ENCODE measurements at places on chromosomes 12 and 14.

DNA sequence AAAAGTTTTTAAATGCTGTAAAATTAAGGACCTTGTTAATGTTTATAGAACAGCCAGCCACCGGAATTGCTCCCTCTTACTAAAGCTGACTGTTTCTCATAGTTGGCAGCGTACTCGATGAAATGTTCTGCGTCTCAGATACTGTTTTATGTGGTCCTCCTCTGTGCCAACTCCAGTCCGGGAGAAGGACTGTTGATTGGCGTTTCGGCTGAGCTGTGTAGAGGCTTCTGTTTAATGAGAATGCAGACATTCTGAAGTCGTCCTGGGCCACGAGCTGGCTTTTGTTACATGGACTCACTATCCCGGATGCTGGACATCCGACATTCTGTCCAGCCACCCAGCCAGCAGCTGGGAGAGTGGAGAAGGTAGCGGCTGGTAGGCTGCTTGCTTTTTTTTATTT, 75.4 kb downstream of the WDR20 start:
- DNase-seq: no peak

DNA sequence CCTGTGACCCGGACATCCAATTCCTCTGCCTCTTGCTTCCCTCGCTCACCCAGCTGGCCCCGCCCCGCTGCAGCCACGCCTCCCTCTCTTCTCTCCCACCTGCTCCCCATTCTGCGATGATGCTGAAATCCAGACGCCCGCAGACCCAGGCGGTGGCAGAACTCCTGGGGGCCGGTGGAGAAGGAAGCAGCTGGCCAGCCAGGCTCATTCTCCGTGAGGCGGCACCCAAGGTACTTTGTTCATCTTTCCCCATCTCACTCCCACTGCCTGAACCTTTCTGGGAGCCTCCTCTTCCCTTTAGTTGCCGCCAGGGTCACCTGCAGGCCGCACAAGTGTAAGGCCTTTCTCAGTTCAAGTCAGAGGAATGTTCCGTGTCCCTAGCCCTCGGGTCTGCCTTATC, 35.7 kb downstream of the FOXN4 start:
- no peak for DNase-seq

GRCh38 chr12:52581066-52581465, 7.4 kb upstream of the KRT74 start:
- no peak for DNase-seq

DNA sequence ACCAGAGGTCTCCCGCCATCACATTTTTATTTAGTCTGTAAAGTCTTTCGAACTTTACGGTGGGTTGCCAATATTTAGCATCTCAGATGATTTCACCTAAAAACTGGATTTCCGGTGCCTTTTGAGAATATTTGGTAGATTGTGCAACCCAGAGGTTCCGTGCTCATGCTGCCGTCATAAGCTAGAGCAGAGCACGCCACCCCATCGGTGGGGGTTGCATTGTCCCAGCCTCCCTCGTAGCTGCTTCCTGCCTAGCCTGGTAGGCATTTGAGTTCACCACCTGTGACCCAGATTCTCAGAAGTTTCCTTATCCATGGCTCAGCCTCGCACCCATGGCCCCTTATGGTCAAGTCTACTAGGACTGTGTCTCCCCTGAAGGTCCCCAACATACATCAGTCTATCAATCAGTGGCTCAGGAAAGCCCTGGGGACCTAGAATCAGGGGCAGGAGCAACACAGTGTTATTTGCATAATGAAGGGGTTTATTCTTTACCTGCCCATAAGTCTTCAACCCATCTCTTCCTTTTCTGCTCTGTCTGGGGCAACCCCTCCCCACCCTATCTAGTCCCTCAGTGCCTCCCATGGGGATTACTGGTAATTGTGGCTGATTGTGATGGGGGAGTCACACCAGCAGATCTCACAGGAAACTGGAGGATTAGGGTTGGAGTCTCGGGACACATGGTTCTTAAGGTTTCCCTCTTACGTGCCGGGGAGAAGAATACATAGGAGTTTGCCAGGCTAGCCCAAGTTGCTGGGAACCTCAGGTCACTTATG, 152.3 kb downstream of the PHETA1 start:
- DNase-seq: no peak

DNA sequence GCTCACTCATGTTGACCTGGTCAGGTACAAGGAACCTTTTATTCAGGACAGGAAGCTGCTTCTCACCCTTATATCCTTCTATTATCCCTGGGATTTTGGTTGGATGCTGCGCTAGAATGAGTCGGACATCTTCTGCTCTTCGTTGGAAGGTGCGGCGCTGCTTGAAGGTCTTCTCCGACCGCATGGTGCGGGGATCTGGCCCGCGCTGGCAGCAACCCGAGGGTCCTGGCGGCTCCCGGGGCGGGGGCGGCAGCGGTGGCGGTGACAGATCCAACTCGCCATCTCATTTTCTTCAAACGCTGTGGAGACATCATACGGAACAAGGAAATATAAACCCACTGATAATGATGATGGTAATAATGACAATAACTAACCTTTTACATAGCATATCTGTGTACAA, 126.3 kb downstream of the ATXN7L3B start:
- DNase-seq: no peak

DNA sequence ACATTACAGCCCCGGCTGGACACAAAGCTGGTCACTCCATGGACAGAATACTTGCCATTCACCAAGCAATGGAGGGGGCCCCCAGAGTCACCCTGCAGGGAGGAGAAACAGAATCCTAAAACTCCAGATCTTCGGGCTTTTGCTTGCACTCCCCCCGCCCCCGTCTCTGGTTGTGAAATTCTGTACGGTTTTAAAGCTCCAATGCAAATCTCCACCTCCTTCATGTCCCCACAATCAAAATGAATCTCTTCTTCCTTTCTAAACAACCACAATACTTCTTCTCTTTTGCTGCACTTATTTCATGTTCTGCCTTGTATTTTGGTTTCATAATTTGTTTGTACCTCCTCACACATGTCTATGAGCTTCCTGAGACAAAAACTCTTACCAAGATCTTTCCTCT, 5.8 kb upstream of the BIN2 start:
- DNase-seq: peak; percentile 24

GRCh38 chr12:106152334-106152733, 13.6 kb upstream of the NUAK1 start:
- DNase-seq: no peak

DNA sequence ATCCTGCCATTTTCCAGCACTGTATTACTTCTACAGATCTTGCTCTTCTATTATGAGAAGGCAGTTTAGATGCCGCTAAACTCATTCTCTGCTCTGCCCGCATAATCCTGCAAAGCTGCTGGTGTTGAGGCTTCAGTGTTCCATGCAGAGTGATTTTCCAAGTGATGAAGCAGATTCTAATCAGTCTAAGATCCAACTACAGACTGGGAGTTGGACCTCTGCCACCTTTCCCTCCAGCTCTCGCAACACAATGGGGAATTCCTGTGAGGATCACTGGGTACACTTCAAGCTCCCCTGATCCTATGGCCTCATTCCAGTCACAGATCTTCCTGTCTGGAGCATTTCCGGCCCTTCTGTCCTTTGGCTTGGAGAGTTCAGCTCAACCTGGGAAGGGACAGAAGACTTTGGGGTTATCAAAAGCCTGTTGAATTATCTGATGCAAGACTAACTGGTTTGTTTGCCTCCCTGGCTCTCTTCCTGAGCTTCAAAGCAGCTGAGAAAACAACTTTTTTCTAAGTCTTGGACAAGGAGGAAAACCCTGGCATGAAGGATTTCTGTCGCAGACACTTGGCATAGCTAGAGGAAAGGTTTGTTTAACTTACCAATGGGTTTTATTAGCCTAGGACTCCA, 333.9 kb downstream of the ZFP36L1 start:
- DNase-seq: no peak

GRCh38 chr14:77359626-77360025, 17.3 kb downstream of the TMED8 start:
- no peak for DNase-seq

DNA sequence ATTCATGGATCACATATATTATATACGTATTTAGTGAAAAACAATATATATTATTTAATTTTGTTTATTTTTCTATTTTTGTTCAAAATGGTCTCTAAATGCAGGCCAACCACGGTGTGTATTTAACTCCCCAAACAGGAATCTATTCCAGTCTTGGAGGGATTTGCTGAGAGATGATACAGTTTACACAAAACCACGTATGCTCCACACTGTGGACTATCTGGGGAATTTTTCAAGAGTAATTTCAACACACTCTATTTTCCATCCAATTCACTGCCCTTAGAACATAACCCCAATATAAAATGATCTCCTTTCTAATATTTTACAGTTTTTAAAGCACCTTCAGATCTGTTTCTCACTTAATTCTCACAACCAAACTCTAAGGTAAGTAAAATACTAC, 15.3 kb downstream of the EML1 start:
- DNase-seq: no peak

GRCh38 chr14:68982581-68982980, 3.5 kb upstream of the ACTN1 start:
- DNase-seq: no peak

- no peak for DNase-seq
These were observed 93.8 kb downstream of the STXBP6 start for GRCh38 chr14:24956104-24956503.

- DNase-seq: no peak
These were observed 12.2 kb upstream of the CATSPERB start for GRCh38 chr14:91744068-91744480.

- no peak for DNase-seq
These were observed 21.6 kb downstream of the TMTC2 start for GRCh38 chr12:82708061-82708879.

DNA sequence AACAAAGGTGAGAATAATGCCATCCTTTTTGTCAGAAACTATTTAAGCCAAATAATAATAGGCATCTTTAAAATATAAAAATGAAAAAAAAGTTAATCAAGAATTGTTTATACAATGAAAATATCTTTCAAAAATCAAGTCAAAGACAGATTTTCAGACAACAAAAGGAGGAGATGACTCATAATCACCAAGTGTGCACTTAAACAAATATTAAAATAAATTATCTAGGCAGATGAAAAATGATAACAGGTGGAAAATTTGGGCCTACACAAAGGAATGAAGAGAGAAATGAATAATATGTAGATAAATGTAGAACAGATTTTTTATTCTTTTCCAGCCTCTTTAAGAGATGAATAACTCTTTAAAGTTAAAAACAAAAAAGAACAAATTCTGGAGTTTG, 250.0 kb upstream of the PLEKHG7 start:
- DNase-seq: no peak

GRCh38 chr12:116717466-116718437, 20.1 kb downstream of the SPRING1 start:
- no peak for DNase-seq

DNA sequence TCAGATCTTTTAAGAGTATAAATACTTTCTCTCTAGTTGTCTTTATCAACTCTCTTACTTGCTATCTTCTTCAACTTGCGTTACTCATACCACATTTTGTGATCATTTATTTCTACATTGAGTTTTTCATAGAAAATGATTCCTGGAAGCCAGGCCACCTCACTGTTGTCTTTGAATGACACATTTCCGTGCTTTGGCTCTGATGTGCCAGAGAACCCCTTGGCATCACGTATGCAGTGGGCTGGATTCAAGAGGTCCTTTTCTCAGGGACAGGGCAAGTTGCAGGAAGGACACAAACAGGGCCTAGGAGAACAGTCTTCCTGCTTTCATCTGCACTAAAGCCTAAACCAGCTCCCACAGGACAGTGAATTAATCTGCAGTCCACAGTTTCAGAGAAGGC, 70.3 kb upstream of the PYGL start:
- DNase-seq: no peak

DNA sequence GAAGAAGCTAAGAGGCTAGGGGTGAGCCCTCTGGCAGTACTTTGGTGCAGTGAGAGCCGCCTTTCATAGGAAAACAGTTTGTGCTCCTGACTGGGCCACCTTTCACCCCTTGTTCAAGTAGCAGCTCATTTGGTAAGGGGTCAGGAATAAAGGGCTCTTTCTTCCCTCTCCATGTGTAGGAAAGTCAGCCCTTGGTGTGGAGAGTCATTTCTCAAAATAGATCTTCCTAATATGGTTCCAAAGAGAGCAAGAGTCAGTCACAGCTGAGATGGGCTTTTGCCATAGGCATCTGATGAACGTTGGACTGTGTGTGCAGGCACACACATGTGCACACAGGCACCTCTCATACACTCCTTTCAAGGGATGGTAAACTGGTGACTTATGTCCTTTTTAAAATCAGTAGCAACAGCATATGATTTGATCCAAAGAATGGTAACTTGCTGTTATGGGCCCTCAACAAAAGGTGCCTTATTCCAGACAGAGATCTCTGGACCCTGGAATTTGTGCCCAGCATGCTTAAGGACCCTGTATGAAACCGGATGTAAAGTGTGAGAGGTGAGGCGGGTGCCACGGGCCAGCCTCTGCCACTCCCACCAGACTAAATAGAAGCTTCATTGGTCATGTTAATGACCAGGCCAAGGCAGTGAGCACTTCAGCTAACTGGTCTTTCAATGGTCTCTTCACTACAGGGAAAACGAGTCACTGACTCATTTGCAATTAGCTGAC, 16.7 kb upstream of the RIC8B start:
- DNase-seq: no peak

GRCh38 chr12:81136519-81136918, 58.6 kb downstream of the ACSS3 start:
- DNase-seq: no peak

GRCh38 chr12:21553329-21553675, 27.2 kb downstream of the SPX start:
- DNase-seq: no peak

DNA sequence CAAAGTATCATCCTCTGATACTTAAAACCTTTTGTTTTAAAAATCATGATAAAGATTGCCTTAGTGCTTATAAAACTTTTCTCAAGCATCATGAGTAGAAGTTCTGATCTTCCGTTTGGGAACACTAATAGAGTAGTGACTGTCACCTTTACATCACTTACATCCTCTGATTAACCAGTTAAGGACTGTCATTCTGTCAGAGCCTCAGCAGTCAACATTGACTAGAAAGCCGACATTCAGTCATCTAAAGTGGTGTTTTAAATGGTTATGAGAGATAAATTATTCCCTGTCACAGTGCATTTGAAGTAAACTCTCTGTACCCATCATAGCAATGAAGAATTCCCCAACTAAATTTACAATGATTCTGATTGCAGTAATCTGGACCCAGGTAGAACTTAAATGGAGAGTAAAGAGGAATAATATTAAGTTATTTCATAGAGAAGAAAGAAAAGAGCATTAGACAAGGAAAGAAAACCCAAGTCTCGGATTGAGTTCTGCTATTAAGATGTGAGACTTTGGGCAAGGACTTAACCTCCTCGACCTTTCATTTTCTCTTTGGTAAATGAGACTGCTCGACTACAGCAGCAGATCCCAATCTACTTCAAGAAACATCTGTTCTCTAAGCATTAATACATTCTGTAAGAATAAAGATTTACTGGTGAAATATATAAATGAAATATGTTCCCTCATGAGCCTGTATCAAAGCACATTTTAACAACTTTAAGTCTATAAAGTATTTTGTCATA, 563.9 kb upstream of the LMO3 start:
- DNase-seq: no peak

- no peak for DNase-seq
These were observed 2.6 kb downstream of the LMO3 start for GRCh38 chr12:16603260-16603915.

GRCh38 chr14:35818346-35819115, 7.6 kb upstream of the BRMS1L start:
- DNase-seq: peak; percentile 45

GRCh38 chr12:57611827-57612710, 834 bp downstream of the ARHGEF25 start:
- DNase-seq: no peak

Data from activated CD4-positive, alpha-beta T cell treated with anti-CD3 and anti-CD28 coated beads, Interleukin-2, amount 50 U/mL, for 16 hours (primary cell).